ENCODE measurements at places on chromosomes 11 and 22.
A peak's percentile ranks its signal among the peaks of the same experiment; 100 is the strongest.

- no peak for DNase-seq
Measured at GRCh38 chr11:95920460-95921105, 3.3 kb downstream of the MTMR2 start.

GRCh38 chr22:46766611-46767010 is 4.2 kb downstream of the TBC1D22A start:
- no peak for DNase-seq

GRCh38 chr22:43252319-43252718 is 65.4 kb upstream of the TTLL12 start:
- DNase-seq, result no peak

- DNase-seq, result no peak
Measured at GRCh38 chr11:26755762-26756161, 33.9 kb upstream of the SLC5A12 start.

DNA sequence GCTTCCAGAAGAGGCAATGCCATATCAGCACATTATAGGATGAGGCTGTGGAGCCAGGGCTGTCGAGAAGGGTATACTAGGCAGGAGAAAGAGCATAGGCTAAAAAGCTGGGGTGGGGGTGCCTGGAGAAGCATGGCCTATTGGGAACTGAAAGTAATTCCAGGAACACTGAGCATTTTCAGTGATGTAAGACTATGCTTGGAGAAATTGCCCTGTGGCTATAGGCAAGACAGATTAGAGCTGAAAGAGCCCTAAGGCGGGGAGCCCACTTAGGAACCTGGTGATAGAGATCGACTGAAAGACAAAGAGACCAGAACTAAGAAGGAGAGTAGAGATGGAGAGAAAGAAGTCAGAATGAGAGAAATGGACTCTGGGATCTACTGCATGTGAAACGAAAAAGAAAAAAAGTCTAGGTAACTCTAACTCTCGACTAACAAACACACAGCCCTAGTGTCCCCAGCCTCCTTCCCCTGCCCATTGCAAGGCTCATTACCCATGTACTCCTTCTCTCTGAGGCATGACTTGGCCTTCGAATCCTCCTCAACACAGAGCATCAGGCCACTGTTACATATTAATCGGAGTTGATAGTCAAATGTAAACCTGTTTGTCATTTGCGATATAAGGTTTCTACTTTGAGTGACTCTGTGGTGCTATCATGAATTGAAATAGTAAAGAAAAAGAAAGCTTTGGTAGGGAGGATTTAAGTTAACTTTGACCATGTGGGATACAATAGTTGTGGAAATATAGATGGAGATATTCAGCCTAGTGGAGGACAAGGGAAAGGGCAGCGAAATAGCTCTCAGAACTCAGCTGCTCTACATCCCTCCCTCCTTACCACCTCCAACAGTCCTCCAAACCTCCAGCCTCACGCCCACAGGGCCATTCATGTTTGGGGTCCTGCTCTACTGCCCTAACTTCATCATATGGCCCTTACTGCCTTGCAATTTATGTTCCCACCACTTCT is 52.3 kb upstream of the BMAL1 start:
- no peak for DNase-seq

- DNase-seq, result no peak
Measured at GRCh38 chr22:49543876-49544275, 283.8 kb downstream of the BRD1 start.

GRCh38 chr11:87779276-87780067 is 395.8 kb downstream of the RAB38 start:
- DNase-seq, result no peak

- DNase-seq, result peak; percentile 73
Measured at GRCh38 chr22:46390652-46391301, 55.3 kb downstream of the TRMU start.

GRCh38 chr11:34929794-34930763 is 13.7 kb downstream of the PDHX start:
- DNase-seq, result peak; percentile 67

DNA sequence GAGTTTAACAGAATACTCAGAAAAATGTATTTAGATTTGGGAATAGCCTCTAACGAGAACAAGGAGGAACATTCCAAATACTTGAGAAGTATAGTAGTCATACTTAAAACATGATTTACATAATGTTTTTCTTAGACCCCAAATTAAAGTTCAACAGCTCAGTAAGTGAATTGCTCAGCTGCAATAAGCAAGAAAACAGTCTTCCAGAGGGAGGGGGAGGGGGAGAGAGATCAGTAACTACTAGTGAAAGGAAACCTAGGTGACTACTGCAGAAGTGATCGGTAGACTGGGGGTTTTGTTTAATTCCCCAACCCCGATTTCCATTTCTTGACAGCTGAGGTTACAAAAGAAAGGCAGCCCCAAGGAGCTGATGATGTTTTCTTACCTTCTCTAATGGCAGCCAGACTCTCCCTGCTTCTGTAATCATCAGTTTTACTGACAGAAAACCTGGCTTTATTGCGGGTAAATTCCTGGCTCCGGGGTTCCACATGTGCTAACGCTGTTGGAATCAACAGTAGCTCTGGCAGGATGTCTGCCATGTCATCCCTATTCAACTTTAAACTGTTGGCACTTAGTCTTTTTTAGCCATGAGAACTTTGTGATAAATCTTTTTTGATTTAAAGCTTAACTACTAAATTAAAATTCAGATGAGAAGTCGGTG is 82.4 kb upstream of the BIRC3 start:
- DNase-seq, result no peak

DNA sequence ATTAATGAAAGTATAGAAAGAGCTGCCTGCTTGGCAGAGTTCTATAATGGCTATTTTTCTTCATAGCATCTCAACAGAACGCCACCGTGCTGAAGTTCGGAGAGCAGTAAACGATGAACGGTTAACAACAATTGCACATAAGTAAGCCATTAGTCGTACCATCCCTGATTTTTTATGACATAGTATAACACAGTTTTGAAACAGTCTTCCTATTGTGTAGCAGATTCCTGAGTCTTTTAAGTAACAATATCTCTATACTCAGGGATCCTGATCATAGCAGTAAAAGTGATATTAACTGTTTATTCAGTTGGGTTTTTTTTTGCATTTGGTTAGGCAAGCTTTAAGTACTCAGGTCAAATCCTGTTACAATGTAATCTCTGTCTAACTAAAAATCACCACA is 8.4 kb downstream of the EMSY start:
- no peak for DNase-seq

GRCh38 chr11:92276773-92277172 is 52.2 kb downstream of the FAT3 start:
- DNase-seq, result no peak

DNA sequence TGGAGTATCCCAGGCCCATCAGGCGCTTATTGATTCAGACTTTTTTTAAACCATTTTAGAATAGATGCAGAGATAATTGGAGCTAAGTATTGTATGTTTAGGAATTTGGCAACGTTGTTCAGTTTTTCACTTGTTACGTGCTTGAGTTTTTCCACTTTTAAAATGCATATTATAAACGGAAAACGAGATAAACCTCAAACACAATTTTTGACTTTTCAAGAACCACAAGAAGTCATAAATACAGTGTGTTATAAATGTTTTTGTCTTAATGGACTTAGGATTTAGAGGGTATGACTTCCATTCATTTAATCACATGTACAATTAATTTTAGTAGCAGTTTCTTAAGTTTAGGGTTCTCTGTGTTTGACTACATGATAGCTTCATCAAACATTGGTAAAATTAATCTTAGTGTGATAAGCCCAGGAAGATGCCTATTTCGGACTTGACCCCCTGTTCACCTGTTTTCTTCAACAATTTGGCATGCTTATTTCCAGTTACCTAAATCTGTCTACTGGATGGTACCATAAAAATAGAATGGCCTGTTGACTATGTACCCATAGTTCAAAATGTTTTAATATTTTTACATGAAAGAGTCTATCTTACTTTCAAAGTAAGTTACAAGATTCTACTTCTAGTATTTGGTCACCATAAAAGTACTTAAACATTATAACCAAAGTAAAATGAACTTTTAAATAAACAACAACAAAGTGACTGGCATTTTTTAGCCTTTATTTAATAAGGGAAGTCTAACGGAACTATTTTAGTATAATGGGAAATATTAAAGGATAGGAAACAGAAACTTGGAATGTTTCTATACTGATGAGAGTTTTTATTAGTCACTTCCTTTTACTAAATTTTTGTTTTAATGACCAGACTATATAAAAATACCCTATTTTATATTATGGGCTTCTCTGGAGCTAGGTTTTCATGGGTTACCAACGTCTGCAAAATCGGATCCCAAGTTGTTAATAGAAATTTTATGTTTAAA is 1.4 kb downstream of the ZC3H12C start:
- DNase-seq, result no peak

DNA sequence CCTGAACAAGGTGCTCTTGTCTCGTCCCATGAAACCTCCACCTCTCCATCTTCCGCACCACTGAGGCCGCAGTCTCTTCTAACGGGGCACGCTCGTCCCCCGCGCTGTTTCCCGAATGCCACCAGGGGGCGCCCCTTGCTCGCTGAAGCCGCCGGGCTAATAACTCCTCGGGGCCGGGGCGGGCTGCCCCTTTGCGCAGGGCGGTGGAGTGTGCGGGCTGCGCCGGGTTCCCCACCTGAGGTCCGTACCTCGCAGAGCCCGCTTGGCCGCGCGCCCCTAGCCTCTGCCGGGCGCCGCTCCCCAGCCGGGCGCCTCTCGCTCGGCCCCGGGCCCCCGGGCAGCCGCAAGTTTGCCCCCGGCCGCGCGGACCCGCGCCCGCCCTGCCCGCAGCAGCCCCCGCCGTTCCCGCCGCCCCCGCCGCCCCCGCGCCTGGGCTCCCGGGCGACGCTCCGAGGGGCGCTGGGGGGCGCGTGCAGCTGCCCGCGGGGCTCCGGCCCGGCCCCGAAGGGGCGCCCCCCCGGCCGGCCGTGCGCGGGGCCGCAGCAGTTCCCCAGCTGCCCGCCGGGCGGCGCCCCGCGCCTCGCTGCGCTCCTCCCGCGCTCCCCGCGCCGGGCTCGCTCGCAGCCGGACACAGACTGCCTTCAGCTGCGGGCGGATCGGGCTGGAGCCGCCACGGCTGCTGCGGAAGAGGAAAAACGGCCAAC is at the start of gene GRIK4:
TSS of gene GRIK4 (plus strand) at position 633 of the 704 bp plus-strand sequence. CDS start 148,571 bp downstream, outside the sequence.
- peak; percentile 84 for DNase-seq

DNA sequence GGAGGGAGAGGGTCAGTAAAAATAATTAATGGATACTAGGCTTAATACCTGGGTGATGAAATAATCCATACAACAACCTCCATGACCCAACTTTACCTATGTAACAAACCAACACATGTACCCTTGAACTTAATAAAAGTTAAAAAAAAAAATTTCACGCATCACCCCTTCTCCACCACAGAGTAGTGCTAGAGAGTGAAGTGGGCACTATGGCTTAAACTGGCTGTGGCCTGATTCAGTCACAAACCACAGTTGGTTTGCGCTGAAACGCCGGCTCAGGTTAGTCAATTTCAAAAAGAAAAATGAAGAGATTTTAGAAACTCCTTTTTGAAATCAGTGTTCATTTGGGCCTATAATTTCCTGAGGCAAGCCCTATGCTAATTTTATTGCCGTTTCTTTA is 144.3 kb downstream of the TRPC6 start:
- DNase-seq, result no peak

DNA sequence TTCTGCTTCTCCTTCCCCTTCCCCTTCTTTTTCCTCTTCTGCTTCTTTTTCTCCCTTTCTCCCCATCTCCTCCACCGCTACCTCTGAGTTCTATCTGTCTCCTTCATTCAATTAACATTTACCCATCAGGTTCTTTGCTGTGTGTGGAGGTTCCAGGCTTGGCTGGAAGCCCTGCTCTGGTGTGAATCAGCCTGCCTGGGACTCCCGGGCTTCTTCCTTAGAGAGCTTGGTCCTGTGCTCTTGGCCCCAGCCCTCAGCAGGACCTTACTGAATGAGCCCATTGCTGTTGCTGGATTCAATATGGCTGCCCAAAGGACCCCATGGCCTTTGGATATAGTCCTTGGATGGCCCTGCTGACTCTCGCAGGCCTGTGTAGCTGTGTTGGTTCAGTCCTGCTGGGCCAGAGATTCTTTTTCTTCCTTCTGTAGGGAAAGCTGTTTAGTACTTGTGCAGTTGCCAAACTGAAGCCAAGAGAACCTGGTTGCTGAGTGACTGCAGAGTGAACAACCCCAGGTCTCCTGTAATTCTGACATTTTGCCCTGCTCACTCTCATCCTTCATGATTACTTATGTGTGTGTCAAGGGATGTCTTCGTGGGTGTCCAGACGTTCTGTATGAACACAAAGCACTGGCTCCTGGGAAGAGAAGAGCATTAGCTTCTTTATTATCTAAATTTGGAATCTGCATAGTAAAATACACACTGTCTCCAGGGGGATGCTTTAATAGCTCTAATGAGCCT is 81.0 kb upstream of the ZBED5 start:
- DNase-seq, result no peak

DNA sequence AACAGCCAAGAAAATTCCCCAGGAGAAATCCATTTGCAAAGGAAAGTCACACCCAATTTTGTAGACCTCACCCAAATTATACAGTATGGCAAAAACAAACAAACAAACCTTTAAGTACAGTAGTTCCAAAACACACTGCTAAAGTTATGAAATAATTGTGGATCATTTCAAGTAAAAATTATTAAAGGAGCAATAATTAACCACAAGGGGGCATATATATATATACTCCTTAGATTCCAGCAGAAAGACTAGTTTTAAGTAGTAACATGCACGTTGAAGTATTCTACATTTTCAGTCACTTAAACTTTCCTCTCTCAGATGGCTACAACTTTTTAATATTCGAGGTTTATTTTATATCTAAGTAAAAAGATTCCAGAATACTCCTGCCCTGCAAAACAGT is 26.8 kb downstream of the RNF141 start:
- no peak for DNase-seq

DNA sequence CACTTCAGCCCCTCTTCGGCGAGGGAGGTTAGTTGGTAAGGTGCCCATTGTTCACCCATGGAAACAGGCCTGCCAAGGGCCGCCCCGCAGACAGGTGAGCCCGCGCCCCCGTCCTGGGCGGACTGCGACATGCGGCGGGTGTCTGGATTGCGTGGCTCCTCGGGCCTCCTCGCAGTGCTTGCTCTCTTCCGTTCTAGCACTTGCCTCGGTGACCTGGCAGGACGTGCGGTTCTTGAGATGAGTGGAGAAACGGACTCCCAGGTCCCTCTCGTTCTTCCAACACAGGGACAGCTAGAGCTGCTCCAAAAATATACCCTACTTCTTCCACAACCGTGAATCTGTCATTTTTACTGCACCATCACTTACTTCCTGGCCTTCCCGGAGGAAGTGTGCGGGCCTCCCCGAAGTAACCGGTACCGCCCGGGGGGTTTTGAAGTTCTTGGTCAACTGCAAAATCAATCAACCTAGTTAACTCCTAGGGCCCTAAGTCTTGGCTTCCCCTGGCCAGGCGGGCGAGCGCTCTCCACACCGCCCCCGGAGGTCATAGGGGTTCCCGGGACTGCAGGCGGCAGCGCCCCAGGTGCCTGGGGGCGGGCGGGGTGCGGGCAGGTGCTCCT is 745 bp upstream of the ZBTB44 start:
- peak; percentile 61 for DNase-seq

Measured in Calu3 (cell line).